ENCODE measurements at places on chromosomes 4 and X.

DNA sequence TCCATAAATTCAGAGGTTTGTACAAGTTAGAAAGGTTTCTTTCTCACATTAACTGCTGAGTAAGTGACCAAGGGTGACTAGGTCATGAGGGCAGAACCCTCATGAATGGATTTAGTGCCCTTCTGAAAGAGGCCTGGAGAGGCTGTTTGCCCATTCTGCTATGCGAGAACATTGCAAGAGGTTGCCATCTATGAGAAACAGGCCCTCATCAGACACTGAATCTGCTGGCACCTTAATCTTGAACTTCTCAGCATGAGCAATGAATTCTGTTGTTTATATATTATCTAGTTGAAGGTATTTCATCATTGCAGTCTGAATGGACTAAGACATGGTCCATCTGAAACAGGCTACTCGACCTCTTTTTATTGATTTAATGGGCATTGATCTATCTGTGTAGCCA, 96.2 kb upstream of the GPRIN3 start:
- no peak for DNase-seq

DNA sequence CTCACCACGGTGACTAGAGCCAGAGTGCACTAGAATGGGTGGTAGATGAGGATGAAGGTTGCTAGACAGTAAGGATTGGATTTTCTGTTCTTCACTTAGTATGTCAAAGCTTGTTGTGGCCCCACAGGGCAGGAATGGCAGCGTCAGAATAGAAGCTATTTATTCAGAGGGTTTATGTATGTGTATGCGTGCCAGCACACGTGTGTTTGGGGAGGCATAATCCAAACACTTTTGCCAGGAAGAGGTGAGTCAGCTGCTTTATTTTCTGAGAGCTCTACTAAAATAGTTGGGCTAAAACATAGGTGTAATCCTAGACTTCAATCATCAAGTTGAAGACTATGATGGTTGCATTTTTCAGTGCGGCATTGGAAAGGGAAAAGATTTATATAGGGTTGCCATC, 1.2 kb upstream of the MAGEE2 start:
- DNase-seq, result no peak

GRCh38 chr4:144705601-144706590, 59.9 kb downstream of the HHIP start:
- DNase-seq, result no peak

- DNase-seq, result no peak
These were observed 452.3 kb downstream of the MID1IP1 start for GRCh38 chrX:39253551-39253950.

- DNase-seq, result no peak
These were observed 18.6 kb upstream of the SH3TC1 start for GRCh38 chr4:8180310-8181093.

DNA sequence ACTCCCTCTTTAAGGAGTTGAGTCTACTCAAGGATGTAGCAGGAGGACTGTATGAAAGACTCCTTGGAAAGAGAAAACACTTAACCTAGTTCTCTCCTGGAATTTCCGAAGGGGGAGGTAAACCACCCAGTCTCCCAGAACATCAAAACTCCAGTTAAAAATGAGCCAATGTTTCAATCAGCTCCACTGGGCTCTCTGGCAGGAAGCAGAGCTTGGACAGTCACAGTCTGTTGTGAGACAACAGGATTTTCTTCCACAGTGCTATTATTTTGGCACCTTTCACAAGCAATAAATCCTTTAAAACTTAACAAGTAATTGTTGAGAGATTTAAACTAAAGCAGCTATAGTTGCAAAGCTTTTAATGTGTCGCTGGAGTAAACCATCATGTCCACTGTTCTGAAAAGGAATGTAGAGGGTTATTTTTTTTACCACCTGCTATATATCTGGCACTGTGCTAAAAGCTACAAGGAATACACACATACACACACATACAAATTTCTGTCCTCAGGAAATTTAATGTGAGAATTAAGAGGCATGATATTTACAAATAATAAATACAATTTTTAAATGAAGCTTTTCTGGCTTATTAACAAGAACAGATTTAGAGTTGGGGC, 229.2 kb upstream of the INTU start:
- DNase-seq, result no peak

- DNase-seq, result no peak
These were observed 433.6 kb upstream of the FRG1 start for GRCh38 chr4:189507060-189507459.

DNA sequence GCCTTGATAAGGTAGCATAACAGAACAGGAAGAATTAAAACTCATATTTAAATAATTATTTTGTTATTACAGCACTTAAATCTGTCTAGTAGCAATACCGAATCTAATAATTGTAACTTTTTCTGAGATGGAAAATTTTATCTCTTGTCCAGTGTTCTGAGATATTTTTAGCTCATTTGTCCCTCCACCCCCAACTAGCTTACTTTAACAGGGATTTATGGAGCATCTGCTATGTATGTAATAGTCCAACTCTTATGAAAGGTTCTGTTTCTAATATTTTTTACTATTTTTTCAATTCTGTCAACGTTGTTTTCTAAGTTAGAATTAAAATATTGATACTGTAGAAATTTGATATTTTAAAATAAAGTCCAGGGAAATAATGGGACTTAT, 38.2 kb upstream of the NUDT6 start:
- DNase-seq, result no peak

DNA sequence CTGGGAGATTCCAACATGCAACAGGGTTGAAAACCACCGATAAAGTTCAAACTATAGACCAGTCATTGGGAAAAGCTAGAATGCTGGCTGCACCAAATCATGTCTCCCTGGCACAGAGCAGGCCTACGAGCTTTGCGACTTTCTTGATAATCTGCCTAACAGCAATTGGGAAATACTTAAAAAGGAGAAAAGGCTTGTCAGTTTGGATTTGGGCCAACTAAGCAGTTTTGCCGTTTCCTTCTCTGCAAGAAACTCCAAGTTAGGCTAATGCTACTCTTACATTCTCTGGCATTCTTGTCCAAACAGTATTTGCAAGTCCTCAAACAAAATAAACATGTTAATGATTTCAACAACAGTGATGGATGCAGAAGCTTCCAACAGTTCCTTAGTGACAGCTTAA, 87.9 kb downstream of the PDK3 start:
- DNase-seq, result no peak

DNA sequence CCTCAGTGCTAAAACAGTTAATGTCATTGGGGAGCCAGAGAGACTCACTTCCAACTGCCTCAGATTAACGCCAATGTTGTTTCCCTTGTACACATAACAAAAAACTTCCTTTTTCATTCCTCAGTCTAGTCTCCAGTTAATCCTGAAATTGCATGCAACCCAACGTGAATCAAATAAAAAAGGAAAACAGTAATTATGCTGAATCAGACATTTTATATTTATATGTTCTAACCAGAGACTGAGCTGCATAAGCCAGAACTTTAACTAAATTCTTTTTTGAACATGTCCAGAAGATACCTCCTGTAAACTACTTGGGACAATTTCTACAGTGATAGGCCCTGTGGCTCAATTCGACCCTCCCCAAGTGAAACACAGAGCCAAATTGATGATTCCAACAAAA, 4.7 kb downstream of the GPC4 start:
- no peak for DNase-seq

GRCh38 chr4:52842792-52843191, 19.3 kb upstream of the RASL11B start:
- no peak for DNase-seq

DNA sequence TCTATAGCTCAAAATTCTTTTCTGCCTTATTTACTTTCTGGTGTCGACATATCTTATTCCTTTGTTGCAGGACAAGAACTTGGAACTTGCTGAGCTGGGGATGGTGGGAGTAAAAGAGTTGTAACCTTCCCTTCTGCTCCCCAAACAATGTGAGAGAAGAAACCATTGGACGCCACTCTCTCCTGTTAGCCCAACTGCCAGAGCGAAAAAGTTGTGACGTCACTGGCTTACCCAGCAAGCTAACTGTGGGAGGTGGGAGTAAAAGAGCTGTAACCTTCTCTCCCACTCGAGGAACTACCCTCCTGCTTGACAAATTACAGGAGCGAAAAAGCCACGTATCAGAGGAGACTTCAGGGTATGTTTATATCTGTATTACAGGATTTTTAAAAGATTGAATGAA, 90.0 kb upstream of the PCDH10 start:
- DNase-seq, result no peak
